Naive thymus-derived CD8-positive, alpha-beta T cell (primary cell): ENCODE measurements at places on chromosomes 4 and X. TPM values are rescaled to one million over a fixed set of nuclear protein-coding genes. Genes with fewer than 3 reads are reported as not detected.

DNA sequence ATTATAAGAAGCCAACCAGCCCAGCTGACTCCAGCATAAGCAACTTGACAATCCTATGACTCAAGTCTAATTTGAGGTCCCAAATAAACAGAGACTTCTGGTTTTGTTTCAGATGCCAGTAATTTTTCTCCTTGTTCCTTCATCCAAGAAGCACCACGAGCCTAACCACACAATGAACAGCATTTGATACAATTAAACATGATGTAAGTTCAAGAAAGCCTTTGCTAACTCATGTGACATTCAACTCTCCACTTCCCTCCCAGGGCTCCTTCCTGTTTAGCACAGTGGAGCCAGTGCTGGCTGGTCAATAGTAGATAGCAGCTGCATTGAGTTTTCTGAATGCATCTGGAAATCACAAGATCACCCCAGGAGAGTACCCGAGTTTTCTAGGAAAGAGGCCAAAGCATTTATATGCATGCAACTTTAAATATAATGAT, 206.3 kb downstream of the ARHGAP24 start:
- H3K4me1 ChIP-seq: no peaks in the 10 kb centered on the region
- no peak overlapping the region for H3K4me3 ChIP-seq
- no peak for DNase-seq

- H3K27ac ChIP-seq: no peak overlapping the region
- no peaks in the 10 kb centered on the region for H3K27me3 ChIP-seq
- no peaks in the 10 kb centered on the region for H3K4me1 ChIP-seq
- no peak overlapping the region for H3K4me3 ChIP-seq
- no peak for DNase-seq
- no peaks in the 10 kb centered on the region for H3K36me3 ChIP-seq
Measured at GRCh38 chr4:166174717-166175490, 301.9 kb downstream of the TLL1 start.

DNA sequence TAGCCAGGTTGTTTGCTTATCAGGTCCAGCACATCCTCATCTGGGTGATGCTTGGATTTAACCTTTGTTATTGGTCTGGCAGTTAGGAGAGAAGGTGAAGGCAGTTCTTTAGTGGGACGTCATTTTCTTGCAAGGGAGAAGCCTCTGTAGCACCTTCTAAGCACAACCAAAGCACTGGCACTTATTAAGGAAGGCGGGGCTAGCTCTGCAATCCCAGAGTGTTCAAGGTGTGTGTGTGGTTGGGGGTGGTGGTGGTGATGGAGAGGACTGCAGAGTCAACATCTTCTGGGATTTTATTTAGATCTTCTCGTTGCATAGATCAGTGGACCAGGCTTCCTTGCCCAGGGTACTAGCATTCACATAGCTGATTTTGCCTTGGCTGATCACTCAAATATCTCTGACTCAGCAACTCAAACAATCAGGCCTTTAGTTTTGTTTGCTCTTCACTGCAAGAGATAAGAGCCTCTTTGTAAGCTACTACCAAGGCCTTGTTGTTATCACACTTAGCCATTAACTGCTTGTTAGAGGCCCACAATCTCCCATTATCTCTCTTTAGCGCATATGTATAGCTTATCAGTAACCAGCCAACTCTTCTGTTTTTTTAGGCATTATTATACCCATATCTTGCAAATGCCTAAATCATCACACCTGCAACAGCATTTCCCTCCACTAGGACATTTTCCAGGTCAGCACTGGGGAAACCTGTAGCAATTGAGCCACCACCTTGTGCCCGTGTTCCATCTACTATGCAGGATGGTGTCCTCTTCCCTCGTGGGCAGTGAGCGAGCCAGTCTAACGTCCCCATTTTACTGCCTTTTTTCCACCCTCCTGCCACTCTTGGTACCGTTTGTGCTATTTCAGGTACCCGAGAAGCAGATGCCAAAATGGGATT, 36.5 kb upstream of the LINC00632 start:
- no peaks in the 10 kb centered on the region for H3K36me3 ChIP-seq
- no peak overlapping the region for H3K27ac ChIP-seq
- H3K4me1 ChIP-seq: no peaks in the 10 kb centered on the region
- no peak for DNase-seq
- no peaks in the 10 kb centered on the region for H3K27me3 ChIP-seq
- no peak overlapping the region for H3K4me3 ChIP-seq

ANOS1 gene
- total RNA-seq: not detected
